ENCODE measurements at places on chromosomes 11 and 22.

- DNase-seq = no peak
These were observed 562.8 kb upstream of the CCDC179 start for GRCh38 chr11:23423104-23423503.

DNA sequence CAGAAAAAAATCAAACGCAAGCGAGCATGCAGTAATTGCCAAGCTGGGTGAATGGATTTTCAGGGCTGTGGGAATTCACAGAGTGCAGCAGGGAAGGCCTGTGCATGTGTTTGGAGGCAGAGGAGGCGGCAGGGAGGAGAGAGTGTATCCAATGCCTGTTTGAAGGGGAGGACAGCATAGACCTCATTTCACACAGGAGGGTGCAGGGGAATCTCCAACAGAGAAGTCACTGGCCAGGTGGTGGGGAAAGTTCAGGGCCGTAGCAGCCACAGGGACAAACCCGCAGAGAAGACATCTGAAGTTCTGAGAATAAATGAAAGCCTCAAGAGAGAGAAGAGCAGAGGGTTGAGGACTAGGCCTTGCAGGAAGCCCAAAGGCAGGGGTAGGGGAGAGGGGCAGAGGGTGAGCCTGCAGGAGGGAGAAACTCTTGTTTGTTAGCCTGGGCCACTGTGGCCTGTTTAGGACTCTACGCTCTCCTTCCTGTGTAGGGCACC is 19.2 kb upstream of the KDM2A start:
- DNase-seq = no peak

GRCh38 chr11:118939953-118940598 is 14.3 kb upstream of the BCL9L start:
- peak; percentile 33 for DNase-seq

DNA sequence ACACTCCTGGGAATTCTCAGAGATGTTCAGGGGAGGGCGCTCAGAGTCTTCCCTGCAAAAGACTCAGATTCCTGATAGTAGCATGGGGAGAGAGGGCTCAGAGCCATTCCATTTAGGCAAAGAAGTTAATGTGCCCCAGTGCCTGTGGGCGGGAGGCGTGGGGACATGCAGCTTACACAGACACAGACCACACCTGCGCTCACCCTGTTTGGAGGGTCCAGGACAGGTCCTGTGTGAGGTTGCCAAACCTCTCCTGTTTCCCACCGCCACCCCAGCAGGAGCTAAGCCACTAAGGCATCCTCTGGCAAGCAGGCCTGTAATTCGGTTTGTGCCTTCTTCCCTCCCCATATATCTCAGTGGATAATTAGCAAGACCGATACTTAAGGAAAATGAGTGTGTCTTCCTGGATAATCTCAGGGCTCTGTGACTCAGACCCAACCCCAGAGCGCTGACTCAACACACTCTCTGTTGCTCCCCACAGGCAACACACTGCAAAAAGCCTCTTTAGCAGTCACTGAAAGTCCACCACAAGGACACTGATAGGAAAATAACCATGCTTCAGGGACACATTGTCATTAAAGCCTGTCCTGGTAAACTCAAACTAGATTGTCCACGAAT is 118.9 kb upstream of the LMO1 start:
- DNase-seq = no peak

GRCh38 chr11:516400-516799 is 9.4 kb upstream of the RNH1 start:
- DNase-seq = no peak

- DNase-seq = no peak
These were observed 227.5 kb upstream of the ZC3H12C start for GRCh38 chr11:109865548-109866186.

GRCh38 chr22:38083931-38084631 is at the start of gene SLC16A8:
Gene SLC16A8, minus strand, starts transcription at chr22:38084184. Its CDS starts 1,311 bp downstream, at chr22:38082873.
- no peak for DNase-seq

DNA sequence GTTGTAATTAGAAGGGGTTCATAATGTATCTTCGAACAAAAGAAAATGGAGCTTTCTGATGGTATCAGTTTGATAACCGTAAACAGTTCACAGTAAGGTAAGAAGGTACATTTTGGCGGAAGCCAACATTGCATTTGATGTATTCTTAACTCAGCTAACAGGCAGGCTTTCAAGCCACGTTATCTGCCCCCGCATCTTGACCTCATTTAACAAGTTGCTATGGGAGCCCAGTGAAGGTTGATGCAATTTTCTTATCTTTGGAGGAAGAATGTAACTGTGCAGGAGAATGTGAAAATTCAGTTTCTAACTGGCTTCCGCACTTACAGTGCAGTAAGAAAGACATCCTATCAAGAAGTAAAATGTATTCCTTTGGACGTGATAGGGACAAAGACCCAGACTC is 110.6 kb downstream of the ETS1 start:
- peak; percentile 54 for DNase-seq

DNA sequence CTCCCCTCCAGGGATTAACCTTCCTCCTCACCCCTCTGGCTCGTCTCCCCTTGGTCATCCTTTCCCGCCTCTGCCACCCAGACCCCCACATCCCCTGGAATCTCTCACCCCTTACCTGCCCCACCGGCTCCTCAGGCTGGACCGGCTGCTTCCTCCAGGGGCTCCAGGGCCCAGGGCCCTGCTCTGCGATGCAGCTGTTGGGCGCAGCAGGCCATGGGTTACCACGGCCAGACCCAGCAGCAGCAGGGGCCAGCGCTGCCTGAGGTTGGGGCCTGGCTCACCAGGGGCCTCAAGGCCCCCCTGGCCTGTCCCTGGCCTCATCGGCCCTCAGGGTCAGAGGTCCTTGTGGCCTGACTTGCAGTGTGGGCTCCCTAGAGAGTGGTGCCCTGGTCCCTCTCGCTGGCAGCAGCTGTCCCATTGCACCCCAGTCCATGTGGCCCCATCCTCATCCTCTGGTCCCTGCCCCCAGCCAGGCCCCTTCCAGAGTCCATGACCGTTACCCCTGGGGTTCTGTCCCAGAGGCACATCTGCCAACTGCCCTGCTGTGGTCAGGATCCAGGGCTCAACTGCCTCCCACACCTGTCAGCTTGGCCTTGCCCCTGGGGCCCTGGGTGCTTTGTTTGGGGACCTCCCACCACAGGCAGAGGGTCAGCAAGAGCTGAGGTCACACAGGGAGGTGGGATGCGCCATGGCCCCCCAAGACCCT is at the start of gene IGLL1:
Gene IGLL1, minus strand, starts transcription at position 421 of the 706 bp plus-strand sequence. Its CDS starts 100 bp downstream, at position 321.
- DNase-seq = no peak

DNA sequence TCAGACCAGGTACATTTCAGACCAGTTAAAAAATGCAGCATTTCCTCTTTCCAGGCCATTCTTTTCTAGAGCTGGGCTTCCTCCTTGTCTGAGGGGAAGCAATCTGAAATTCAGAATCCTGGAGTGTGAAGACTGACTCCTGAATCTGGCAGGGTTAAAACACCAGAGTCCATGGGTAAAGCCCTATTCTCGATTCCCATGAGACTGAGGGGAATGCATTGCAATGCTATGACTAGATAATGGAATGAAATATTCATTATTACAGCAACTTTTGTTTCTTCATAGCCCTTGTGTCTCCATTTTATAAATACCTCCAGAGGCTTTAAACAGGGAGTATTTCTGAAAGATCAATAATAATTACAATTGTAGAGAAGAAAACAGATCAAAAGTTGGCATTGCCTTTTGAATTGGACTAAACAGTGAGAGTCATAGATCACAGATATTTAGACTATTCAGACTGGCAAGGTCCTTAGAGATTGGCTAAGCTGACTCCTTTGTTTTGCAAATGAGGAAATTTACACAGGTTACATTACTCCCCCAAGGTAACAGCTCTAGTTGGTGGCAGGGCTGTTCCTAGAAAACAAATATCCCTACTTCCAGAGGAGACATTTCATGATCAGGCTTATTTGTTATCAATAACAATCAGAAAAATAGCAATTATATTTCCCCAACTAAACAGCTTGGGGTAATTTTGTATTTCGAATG is 632.6 kb upstream of the KIRREL3 start:
- no peak for DNase-seq

DNA sequence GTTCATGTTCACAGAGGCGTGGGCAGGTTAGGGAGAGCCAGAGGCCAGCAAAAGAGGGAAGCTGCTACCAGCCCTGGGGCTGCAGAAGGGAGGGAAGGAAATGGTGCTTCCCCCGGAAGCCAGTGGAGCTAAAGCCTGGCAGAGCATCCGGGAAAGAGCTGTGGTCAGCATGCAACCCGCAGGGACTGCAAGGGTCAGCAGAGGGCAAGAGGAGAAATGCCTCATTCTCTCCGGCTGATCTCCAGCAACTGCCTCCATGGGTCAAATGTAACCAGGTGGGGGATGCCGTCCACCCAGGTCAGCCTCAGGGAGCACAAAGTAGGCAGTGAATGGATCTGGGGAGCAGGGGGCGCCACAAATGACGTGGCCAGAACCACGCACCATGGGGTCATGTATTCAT is 36.9 kb upstream of the PRR5 start:
- peak; percentile 57 for DNase-seq

DNA sequence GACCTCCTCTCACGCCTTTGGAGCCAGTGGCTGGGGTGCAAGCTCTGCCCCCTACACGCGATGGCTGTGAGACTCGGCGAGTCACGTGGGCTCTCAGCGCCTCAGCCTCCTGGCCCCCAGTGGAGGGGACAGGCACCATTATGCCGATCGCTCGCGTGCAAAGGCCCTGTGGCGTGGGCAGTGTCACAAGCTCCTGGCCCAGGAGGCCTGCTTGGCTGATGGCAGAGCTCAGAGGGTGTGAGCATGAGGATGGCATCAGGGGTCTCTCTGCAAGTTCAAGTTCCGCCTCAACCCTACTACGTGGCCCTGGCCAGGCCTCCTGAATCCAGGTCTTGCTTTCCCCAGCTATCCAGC is 90.8 kb upstream of the KCNQ1OT1 start:
- no peak for DNase-seq

DNA sequence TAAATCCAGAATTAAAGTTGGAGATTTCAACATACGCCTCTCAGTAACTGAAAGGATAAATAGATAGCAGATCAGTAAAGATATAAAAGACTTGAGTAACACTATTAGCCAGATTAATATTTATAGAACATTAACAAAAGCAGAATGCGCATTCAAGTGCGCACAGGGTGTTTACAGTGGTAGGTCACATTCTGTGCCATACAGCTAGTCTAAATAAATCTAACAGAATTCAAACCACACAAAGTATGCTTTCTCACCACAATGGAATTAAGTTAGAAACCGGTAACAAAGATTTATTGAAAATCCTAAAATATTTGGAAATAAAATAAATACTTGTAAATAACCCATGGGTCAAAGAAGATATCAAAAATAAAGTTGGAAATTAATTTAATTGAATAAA is 341.0 kb downstream of the DYNC2H1 start:
- DNase-seq = no peak
